Colonic mucosa (tissue), 4 donors: ENCODE measurements at places on chromosomes 4 and X.

DNA sequence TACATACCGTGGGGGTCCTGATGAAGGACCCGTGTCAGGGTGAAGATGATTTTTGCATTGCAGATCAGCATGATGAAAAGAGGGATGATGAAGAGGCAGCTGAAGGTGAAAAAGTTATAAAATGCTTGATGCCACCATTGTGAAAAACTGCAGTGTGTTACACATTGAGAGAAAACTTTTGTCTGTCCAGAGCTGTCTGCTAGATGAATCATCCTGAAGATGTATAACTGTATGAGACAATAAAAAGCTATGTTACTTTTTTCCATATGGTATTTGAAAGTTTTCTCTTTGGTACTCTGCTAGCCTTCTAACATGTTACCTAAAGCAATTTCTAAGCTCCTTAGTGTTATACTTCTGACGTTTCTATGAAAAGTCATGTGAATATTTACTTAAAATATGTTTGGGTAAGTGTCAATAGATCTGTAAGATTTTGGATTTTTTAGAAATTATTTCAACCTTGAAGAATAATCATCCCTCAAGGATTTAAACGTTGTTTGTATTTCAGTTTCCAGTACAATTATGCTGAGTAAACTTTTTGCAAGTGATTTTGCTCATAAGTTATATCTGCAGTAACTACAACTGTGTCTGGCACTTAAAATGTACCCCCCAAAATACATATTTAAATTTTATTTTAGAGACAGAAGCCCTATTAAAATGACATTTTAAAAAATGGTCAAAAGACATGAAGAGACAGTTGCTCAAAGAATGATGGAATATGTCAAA, 9.5 kb downstream of the GNRHR start:
- no peak for DNase-seq

GRCh38 chr4:36758312-36759178, 477.1 kb downstream of the DTHD1 start:
- DNase-seq, result no peak

DNA sequence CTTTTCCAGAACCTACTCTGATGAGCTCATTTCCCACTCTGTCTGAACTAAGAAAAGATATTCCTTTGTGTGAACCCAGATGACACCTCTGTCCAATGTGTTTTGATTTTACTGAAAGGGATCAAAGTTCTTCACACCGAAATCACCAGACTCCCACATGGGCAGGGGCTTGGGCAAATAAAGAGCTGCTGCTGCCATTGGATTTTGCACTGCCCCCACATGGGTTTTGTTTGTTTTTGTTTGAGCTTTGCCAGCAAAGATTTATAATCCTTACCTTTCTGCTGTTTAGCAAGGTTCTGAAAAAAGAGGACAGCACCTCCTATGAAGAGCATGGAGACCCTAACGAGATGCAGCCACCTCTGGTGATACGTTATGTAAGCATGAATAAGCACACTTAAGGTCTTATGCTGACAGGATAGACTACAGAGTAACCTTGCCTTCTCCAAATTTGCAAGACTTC, 44.3 kb downstream of the HSD17B13 start:
- DNase-seq, result no peak

DNA sequence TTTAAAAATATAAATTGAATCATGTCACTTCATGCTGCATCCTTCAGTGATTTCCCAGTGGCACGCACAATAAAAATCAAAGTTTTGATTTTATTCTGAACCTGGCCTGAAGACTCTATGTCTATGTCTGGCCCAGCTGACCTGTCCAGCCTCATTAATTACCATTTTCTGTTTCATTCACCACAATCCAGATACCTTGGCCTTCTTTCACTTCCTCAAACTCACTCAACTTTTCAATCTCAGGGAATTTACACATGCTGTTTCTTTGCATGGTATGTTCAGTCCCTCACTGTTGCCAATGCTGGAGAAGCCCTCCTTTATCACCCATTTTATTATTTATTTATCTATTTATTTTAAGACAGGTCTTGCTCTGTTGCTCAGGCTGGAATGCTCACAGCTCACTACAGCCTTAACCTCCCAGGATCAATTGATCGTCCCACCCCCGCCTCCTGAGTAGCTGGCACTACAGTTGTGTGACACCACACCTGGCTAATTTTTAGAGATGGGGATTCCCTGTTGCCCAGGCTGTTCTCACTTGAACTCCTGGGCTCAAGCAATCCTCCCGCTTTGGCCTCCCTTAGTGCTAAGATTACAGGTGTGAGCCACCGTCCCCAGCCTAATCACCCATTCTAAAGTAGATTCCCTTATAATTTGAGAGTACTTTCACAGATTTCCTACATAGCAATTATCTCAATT, 43.1 kb downstream of the ZGRF1 start:
- no peak for DNase-seq

- peak; percentile 72 for DNase-seq
These were observed 8.0 kb downstream of the AMOT start for GRCh38 chrX:112832481-112833095.

DNA sequence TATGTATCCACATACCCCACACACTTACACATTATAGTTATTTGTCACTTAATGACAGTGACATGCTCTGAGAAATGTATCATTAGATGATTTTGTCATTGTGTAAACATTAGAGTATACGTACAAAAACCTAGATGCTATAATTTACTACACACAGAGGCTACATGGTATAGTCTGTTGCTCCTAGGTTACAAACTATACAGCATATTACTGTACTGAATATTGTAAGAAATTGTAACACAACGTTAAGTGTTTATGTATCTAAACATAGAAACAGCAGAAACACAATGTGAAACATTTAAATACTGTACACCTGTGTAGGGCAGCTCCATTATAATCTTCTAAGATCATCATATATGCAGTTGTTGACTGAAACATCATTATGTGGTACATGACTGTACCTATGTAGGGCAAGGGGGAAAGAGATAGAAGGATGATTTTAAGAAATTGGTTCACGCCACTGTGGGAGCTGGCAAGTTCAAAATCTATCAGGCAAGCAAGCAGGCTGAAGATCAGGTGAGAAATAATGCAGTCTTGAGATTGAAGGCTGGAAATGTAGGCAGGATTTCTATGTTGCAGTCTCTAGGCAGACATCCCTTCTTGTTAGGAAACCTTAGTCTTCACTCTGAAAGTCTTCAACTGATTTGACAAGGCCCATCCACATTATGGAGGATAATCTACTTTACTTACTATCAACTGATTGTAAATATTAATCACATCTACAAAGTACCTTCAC, 78.0 kb upstream of the CPEB2 start:
- no peak for DNase-seq

DNA sequence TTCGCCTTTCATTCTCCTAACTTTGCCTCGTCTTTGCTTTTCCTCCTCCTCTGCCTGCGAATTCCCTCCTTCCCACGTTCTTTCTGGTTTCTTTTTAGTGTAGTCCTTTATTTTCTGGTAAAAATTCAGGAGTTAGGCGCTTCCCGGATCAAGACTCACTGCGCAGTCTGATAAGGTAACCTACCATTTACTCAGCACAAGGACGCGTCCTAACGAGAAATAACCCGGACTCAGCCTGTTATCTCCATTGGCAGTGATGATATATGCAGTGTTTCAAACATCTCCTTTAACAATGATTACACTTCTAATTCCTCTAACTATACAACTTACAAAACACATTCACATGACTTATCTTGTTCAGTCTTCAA, 357 bp upstream of the ETNPPL start:
- DNase-seq, result no peak

GRCh38 chr4:16225167-16225862, 956 bp downstream of the TAPT1 start:
- DNase-seq, result no peak

DNA sequence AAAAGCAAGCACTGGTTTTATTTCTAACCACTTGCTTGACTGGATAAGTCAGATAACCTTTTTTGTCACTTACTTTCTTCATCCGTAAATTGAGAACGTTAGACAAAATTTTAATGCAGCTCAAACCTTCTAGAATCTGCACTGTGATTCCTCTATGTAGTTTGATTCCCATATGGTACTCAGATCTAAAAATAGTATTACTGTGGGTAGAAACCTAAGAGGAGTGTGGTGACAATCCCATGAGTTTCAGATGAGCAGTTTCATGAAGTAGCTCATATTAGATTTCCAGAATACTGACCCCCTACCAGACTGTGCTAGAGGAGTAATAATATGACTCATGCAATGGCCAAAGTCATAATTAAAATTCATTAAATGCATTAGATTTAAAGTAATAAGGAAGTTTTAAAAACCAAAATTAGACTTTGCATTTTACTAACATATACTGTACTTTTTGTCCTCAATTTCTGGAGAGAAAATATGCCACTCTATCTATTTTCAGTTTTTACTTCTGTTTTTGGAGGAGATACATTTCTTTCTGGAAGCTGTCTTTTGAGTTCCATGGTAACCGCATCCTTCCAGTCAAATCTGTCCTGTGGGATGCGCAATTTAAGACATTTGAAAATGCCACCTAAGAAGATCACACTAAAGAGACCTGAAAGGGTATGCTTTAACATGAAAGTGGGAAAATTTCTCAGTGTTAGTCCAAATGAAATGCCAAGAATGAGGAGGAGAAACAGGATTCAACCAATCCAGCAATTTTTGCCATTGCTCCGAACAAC, 64.1 kb upstream of the GPM6A start:
- DNase-seq, result no peak

DNA sequence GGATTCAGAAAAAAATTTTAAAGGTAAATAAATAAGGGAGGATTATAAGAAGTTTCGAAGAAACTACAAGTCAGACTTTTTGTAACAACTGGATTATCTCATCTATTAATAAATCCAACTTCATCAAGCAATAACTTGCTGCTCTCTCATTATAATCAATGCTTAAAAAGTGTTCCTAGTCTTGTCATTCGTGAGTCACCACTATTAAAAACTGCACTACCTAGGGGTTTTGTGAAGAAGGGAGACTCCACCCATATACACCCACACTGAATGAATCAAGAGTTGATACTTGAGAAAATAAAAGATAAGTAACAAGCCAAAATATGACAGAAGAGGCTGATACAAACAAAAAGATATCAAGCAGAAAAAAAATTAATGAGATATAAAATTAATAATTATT, 360.5 kb downstream of the ZNF674 start:
- DNase-seq, result no peak

GRCh38 chr4:57193209-57193810, 83.1 kb upstream of the IGFBP7 start:
- no peak for DNase-seq

DNA sequence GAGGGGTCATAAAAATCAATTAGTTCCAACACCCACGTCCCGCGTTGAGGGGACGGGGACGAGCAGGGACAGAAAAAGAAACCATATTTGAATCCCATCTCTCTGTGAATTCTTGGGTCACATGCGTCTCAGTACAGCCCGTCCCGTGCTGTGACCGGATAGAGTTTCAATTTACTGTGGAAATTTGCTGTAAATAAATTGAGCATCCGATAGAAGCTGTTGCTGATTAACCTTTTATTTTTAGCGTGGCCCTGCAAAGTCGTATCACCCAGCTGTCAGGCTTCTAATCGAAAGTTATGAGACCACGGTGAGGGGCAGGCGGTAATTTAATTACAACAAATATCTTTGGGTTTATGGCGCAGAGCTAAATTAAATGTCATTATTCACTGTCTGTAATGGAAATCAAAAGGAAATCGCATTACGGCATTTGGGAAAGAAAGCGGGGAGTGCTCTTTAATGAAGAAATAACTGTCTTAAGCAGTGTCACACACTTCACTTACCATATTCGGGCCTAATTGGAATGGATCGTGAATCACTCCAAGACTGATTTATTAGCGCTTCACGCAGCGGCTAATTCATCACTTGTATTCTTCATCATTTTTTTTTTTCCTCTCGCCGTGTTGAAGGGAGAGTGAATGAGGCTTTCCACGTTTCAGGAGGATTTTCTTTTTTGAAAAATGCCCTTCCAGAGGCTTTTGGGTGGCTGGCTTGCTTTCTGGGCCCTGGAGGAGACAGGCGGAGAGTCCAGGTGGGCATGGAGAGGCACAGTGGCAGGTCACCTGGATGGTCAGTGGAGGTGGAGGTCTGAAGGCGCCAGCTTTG, 7.3 kb downstream of the SHOX start:
- DNase-seq, result no peak

DNA sequence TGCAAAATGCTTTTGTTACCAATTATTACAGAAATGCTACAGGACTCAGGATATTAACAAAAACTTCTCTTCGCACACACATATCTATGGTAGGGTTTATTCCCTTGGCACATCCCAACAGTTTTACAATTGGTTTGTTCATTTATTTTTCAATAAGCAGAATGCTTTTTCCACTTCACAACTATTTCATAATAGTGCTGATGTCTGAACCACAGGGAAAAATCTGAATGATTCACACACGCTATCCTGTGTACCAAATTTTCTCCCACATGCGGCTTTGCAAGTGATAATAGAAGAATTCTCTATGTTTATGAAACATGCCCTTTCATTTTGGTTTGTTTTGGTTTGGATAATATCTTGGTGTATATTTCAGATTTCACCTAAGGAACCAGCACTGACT, 725.7 kb upstream of the TENM3 start:
- DNase-seq, result no peak

DNA sequence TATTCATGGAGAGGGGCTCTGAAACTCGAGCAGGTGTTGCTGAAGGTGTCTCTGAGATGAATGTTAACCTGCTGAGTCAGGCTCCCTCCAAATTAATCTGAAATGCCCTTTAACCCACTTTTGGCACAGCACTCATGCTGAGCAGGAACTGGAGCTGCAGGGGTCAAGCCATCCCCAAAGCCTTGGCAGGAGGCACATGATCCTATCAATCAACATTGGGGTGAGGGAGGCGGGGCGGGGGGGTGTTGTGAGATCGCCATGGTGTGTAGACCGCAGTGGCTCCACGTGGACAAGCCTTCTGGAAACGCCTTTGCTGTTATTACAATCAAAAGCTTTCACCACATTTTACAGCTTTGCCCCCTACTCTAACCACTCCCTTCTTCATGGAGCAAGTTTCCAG, 16.5 kb downstream of the ENPP6 start:
- no peak for DNase-seq

- DNase-seq, result peak; percentile 32
These were observed at the start of gene GPC3 for GRCh38 chrX:133985164-133985966. Gene GPC3, minus strand, starts transcription at chrX:133985594.

- DNase-seq, result no peak
These were observed 39.0 kb upstream of the HGFAC start for GRCh38 chr4:3402491-3403347.

DNA sequence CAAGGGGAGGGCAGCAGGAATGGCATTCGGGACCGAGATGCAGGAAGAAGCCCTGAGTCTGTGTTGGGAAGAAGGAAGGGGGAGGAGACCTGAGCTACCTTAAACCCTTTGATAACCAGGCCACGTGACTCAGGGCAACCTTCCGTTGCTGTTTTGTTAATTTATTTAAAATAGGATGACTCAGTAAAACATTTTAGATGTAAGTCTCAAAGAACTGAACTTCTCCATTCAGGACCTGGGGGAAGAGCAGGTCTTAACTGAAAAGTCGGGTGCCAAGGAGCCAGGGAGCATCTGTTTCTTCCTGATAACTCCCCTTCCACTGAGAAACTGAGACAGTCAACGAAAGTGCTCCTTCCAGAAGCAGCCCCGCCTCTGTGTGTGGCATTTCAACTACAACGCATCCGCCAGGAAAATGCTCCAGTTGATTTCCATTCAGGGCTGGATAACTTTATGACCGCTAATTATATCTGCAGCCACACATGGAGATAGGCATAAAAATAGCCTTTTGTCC, 88.0 kb downstream of the IRF2 start:
- peak; percentile 85 for DNase-seq

- no peak for DNase-seq
These were observed 84.5 kb upstream of the ARHGEF9 start for GRCh38 chrX:63869506-63869905.
